ENCODE measurements at places on chromosomes 1 and 21. TPM values are rescaled to one million over a fixed set of nuclear protein-coding genes. Genes with fewer than 3 reads are reported as not detected.

Gene PDPN
- polyA plus RNA-seq: 16.4 TPM

Gene AKR7A2
- polyA plus RNA-seq: 76.2 TPM

Gene SV2A
- polyA plus RNA-seq: 8.4 TPM

DNA sequence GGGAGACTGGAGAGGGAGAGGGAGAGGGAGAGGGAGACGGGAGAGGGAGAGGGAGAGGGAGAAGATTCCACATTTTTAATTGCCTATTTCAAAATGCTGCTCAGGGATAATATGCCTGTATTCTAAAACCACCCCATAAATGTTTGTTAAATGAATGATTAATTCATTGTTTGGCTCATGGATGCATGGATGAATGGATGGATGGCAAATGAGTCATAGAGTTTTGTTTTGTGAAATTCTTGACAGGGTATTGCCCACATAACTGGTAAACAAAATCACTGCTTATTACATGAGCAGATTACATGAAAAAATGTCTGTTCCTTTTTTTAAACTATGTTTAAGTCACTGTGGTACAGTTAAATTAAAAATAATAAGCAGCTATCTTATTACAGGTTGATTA lies 220.4 kb downstream of the ZP4 start:
- no peak for DNase-seq

DNA sequence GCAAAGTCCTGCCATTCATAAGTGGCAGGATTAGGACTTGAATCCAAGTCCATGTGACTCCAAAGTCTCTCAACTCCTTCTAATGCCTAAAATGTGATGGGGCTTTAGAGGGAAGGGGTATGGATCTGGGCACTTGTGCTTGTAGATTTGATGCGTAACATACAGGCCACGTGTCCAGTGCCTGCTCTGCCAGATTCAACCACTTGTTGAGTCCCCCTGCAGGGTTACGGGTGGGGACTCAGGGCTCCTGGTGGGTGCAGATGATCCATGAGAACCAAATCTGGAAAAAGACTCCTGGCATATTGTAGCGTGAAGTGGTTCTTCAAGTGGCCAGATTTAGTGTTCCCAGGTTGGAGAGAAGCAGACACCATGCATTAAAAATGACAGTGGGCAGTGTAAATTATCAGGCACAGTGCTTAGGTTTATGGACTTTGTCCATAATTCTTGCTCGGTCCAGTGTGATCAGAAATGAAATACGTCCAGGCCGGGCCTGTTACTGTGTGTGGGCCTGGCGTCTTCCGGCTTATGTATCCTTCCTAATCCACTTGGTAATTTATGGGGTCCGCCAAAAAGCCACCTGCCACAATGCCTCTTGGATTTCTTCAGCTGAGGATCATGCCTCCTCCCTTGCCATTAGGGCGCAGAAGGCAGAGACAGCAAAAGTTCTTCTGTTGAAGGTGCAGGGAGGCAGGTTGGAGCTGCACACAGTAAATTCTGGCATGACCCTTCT lies 51.2 kb upstream of the LRP8 start:
- DNase-seq: peak; percentile 64

- no peak for DNase-seq
These were observed 59.9 kb downstream of the TP53BP2 start for GRCh38 chr1:223785808-223786207.

DNA sequence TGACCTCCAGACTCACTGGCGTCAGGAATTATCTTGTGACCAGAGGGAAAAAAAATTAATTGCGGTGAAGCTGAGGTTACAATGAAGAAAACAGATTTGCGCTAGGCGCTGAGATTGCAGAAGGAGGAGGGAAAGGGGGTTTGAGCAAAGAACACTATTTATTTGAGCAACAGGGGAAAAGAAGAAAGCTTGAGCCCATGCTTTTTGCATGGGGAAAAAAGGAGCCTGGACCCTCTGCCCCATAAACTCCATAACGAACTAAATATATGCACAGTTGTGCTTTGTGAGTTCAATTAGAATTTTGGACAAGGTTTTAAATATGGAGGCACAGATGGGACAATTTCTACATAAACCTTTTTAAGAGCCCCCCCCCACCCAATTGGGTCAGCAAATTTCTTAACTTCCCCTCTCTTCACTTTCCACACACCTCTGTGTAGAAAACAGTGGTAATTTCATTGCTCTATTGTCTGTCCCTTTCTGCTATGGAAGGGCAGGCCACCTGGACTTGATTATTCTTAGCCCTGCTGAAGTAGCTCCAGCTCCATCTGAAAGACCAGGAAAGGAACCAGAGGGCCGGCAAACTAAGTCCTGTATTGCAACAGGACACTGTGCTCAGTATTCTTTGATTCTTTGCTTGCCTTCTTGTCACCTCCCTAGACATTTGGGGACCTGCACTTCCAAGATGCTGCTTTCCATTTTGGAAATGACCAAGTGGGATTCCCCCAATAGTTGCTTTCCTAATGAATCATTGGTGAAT lies 862 bp upstream of the ID3 start:
- DNase-seq: no peak

DNA sequence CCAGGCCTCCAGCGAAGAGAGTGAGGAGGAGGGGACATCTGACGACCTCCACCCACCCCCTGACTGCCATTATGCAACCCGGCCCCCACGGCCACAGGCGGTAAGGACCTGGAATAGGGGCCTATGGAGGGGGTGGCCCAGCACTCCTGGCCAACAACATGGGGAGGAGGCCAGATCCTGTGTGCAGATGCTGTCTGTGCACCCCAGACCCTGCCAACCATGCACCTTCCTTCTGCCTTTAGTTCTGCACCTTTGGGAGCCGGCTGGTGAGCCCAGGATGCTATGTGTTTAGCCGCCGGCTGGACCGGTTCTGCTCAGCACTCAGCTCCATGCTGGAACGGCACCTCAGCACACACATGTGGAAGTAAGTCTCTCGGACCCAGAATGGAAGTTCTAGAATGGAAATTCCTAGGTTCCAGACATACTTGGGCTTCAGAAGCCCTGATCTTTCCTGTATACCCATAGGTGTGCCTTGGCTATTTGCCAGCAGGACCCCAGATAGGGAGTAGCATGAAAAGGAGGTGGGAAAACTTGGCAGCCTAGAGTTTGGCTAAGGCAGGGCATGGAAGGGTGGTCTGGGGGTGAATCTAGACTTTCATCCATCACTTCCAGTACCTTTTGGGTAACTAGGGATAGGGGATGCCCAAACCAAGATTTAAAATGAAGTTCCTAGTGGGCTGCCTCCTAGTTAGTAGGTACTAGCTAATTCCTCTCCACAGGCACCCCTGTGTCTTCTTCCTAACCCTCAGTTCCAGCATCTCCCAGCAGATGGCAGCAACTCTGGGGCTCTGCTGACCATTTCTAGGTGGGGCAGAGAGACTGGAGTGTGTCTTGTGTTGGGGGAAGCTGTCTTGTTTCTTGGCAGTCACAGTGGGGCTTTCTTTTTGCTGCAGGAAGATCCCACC lies 3.6 kb upstream of the CYB561D1 start:
- DNase-seq: no peak

- DNase-seq: no peak
These were observed 12.2 kb downstream of the TRMT13 start for GRCh38 chr1:100145116-100145515.

- no peak for DNase-seq
These were observed 28.1 kb upstream of the PLXNA2 start for GRCh38 chr1:208272311-208272710.

GRCh38 chr1:15525050-15526020 lies 1.3 kb upstream of the DNAJC16 start:
- no peak for DNase-seq

GRCh38 chr21:26849428-26850115 lies 4.4 kb upstream of the ADAMTS1 start:
- DNase-seq: peak; percentile 80

GRCh38 chr1:27296773-27297291 lies 25.1 kb upstream of the TMEM222 start:
- no peak for DNase-seq

GRCh38 chr1:246213036-246213435 lies 294.0 kb downstream of the SMYD3 start:
- no peak for DNase-seq

DNA sequence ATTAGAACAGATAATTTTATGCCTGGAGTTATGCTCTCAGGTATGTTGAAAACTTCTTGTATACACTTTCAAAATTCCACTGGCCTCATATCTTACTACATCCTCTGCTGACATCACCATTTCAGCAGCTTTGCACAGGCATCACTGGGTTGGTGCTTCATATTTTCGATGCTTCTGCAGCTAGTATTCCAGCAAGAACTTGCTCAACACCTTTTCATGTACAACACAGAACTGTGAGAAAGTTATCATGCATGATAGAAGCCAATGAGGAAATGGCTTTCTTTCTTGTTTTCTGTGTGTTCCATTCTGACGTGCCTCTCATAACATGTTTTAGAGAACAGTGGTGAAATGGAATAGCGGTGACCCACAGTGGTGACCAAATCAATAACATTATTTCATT lies 5.1 kb upstream of the GBP5 start:
- DNase-seq: no peak

GRCh38 chr1:21572221-21572620 lies 63.0 kb downstream of the ALPL start:
- DNase-seq: no peak

Gene NBPF6
- not detected for polyA plus RNA-seq

Gene OR2T10
- polyA plus RNA-seq: 0.05 TPM

DNA sequence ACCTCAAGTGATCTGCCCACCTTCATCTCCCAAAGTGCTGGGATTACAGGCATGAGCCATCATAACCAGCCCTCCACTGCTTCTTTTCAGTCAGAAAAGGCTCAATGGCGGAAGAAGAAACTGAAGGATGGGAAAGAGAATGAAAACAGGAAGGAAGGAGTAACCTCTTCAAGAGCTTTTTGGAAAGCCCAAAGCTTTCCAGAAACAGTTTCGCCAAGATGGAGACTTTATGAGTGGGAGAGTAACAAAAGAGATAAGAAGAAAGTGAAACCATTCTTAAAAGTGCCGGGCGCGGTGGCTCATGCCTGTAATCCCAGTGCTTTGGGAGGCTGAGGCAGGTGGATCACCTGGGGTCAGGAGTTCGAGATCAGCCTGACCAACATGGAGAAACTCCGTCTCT lies 62.7 kb upstream of the NBL1 start:
- DNase-seq: no peak

- DNase-seq: peak; percentile 49
These were observed 1.8 kb downstream of the ARPC5 start for GRCh38 chr1:183633676-183634343.

Gene NR5A2
- 2.0 TPM for polyA plus RNA-seq

DNA sequence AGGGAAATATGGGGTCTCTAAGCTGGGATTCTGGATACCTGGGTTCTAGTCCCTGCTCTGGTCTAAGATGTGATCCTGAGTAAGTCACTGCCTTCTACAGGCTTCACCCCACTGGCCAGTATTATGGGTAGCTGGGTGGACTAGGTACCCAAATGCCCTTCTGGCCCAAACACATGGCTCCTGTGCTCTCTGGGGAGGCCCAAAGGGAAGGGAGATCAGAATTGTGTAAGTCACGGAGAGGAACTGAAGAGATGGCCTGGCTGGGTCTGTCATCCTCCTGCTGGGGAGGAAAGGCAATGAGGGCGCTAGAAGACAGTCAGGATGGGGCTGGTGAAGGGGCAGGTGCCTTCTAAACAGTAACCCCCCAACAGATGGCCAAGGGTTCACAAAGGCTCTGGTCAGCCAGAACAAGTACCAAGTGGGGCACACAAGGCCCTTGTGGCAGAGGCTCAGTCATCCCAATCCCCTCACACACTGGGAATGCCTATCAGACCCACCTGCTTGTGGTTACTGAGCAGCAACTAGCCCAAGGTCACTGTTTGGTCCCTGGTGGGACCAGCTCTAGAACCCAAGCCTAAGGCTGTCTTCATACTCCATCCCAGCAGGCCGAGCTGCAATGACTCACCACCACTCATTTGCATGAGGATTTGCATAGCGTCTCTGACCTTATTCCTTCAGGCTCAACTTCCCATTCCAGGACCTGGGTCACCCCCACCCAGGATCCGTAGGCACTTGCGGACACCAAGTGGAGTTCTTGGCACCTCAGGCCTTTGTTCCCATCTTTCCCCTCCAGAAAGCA lies 9.2 kb downstream of the MEF2D start:
- no peak for DNase-seq

GRCh38 chr1:36534711-36535412 lies 52.1 kb upstream of the CSF3R start:
- DNase-seq: no peak

Gene TRIM58
- polyA plus RNA-seq: 1.0 TPM

Gene CFH
- polyA plus RNA-seq: 34.4 TPM

Gene RSBN1
- polyA plus RNA-seq: 27.9 TPM

Gene AADACL3
- not detected for polyA plus RNA-seq

DNA sequence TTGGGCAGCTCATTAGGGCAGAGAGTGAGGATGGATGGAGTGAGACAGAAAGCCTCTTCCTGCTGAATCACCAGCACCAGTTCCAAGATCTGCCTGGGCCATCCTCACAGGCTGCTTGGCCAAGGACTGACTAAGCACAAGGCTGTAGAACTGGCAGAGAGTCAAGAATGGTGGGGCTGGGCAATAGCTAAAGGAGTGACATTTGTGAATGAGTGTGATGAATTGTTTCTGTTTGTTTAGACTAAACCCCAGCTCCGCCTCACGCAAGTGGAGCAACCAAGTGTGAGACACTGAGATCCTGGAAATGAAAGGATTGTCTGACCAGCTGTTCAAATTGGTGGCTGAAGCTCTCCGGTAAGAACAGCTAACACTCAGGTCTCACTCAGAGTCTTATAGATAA lies 38.6 kb downstream of the BRINP2 start:
- peak; percentile 26 for DNase-seq

Gene ADORA3
- polyA plus RNA-seq: 0.52 TPM

- no peak for DNase-seq
These were observed 291.6 kb downstream of the PLPP3 start for GRCh38 chr1:56287721-56288120.

Gene PPFIA4
- polyA plus RNA-seq: 9.7 TPM

DNA sequence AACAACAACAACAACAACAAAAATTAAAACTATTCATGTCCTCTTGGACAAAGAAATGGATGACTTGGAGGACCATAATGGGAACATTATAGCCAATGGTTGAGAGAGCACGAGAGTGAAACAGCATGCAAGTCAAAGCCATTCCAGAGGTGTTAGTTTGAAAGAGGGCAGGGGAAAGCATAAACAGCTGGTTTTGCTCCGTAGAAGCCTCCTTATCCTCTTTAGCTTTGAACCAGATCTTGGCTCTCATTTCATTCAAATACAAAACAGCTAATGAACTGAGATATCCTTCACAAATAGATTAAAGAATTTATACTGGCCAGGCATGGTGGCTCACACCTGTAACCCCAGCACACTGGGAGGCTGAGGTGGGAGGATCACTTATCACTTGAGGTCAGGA lies 8.7 kb upstream of the SMG7 start:
- no peak for DNase-seq

GRCh38 chr1:71635568-71635967 lies 554.7 kb upstream of the ZRANB2 start:
- DNase-seq: no peak
